ENCODE measurements at places on chromosomes 5 and 9.

DNA sequence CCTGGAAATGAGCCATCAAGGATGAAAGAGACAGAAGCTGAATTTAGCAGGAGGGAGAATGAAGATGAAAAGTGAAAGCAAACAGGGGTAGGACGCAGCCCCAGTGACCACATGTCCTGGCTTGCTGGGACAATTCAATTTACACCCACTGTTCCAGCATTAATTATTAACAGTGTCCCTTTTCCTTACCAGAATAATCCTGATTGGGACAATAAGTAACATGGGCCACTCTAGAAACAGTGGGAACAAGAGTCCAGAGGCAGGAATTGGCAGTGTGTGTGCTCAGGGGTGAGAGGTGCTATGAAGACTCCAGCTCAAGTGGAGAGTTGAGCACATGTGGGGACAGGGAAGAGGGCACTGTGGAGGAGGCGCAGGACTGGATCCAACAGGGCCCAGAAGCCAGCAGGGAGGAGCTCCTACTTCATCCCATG, 147.1 kb downstream of the C5orf15 start:
- no peak for DNase-seq

DNA sequence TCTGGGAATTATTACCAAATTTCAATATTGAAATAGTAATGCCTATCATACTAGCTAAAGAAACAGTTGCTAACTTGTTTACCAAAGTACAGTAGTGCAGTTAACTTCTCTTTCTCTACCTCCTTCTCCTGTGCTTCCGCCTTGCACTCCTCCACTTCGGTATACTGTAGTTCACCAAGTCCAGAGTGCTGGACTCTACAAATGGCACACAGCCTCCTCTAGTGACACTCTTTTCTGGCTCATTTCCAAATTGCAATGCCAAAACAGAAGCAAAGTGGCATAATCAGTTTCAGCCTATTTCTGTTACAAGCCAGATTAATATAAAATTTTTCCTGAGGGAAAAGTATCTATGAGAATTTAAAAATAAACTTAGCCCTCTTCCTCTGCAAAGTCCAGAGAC, 86.0 kb upstream of the RASGRF2 start:
- no peak for DNase-seq

DNA sequence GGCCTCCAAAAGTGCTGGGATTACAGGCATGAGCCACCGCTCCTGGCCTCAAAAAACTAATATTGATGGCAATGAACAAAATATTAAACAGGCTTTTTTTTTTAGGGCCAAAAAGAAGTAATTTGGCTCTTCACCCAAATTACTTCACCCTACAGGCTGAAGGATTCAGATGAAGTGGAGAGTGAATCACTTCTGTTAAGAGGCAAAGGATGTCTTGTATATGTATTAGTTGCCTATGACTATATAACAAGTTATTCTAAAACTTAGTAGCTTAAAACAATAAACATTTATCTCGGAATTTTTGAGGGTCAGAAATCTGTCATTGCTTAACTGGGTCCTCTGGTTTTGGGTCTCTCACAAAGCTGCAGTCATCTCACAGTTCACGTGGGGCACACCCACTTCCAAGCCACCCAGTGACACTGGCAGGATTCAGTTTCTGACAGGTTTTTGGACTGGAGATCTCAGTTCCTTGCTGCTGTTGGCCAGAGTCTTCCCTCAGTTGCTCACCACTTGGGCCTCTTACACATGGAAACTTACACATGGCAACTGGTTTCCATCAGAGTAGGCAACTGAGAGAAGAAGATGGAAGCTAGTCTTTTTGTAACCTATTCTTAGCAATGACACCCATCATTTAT, 66.7 kb downstream of the IQGAP2 start:
- DNase-seq = no peak

GRCh38 chr9:20558566-20559016, 63.7 kb downstream of the MLLT3 start:
- DNase-seq = peak; percentile 83

- DNase-seq = no peak
Measured at GRCh38 chr9:16475257-16475656, 395.2 kb downstream of the BNC2 start.

- no peak for DNase-seq
Measured at GRCh38 chr9:129455151-129455995, 165.5 kb downstream of the C9orf50 start.

- no peak for DNase-seq
Measured at GRCh38 chr5:1421521-1422341, 23.5 kb downstream of the SLC6A3 start.

DNA sequence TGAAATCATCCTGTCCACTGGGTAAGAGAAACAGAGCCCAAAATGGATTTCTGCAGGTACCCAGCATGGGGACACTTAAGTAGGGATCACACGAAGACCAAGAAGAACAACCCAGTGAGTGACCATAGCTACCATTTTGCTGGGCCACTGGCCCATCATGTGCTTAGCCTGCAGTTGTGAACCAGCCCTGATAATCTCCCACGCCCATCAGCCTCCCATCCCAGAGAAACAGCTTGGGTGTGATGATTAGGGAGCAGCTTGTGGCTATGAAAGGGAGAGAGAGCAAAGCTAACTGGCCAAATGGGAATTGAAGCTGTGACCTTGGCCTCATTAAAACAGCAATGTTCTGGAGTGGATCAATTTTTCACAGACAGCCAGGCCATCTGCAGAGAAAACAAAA, 138.5 kb downstream of the SLC24A2 start:
- DNase-seq = no peak

DNA sequence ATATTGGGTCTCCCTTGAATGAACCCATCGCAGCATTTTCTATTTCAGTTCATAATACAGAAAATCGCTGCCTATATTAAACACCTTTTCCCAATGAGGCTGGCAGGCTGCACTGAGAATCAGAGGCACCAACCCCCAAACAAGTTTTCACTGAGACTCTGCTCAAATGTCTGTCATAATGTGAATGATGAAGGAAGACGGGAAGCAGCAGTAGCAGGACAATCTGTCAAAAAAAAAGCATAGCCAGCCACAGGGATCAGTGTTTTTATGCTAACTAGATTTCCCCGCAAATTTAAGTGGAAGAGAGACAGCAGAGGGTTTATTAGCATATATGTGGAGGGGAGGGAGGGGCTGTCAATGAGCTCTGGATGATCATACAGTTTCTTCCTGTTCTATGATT, 162.7 kb upstream of the PDE4D start:
- DNase-seq = no peak

- no peak for DNase-seq
Measured at GRCh38 chr9:4334410-4334813, 34.5 kb upstream of the GLIS3 start.

DNA sequence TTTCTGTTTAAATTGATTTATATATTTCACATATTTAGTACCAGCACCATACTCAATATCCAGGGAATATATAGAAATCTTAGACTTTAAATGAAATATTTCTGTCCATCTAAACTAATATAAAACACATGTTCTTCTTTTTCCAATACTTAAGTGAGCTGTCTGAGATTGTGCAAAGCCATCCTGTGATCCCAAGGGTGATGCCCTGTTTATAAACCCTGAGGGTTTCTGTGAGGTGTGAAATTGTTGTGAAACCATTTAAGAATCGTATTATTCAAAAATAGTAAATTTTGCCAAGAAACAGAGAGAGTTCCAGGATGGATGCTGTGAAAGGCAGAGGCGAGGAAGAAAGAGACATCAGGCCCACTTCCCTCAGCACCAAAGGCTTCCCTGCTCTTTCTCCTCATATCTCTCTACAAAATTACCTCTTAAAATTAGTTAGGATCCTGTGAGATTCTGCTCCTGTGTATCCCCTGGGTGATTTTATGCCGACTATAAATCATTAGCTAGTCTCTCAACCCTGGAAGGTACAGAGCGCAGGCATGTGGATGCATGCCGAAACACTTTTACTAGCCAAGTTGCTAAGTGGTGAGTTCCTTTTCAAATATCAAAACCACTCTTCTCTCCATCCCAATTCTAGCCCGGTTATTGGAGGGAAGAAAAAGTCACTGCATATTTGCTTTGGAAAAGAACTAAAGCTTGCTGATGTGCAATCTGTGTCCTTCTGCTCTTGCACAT, 183.0 kb downstream of the GLIS3 start:
- DNase-seq = no peak

GRCh38 chr9:20610591-20610990, 11.7 kb downstream of the MLLT3 start:
- no peak for DNase-seq

- DNase-seq = no peak
Measured at GRCh38 chr9:134239130-134239903, 75.0 kb upstream of the RNU6ATAC start.

GRCh38 chr9:17907779-17908508, 329.1 kb downstream of the SH3GL2 start:
- no peak for DNase-seq

GRCh38 chr5:80925931-80926330, 34.2 kb upstream of the RASGRF2 start:
- no peak for DNase-seq

DNA sequence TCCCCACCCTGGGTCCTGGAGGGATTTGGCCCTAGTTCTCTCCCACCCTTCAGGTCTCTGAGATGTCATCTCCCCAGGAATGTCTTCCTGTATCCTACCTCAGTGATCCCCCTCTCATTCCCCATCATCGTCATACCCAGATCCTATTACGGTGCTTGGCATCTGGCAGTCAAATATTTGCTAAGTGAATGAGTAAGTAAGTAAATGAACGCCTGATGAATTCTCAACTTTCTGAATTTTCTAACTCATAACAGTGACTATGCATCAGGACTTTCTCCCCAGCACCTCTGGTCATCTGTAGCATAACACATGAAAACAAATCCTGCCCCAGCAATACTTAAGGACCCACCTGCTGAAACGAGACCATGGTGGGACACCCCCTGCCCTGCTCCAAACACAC, 244.2 kb downstream of the EBF1 start:
- no peak for DNase-seq

All from activated CD4-positive, alpha-beta T cell treated with anti-CD3 and anti-CD28 coated beads, Interleukin-2, Interleukin-6, amounts not matched to agents 100 ng/mL and 50 ng/mL, durations not matched to agents 16 hours and 8 hours (primary cell).